ENCODE measurements at places on chromosomes 12 and 14. TPM values are rescaled to one million over a fixed set of nuclear protein-coding genes. Genes with fewer than 3 reads are reported as not detected.

- DNase-seq = no peak
Observed at GRCh38 chr14:71415404-71415690, 508.1 kb downstream of the PCNX1 start.

- no peak for DNase-seq
Observed at GRCh38 chr12:124780336-124780735, 83.3 kb downstream of the SCARB1 start.

DNA sequence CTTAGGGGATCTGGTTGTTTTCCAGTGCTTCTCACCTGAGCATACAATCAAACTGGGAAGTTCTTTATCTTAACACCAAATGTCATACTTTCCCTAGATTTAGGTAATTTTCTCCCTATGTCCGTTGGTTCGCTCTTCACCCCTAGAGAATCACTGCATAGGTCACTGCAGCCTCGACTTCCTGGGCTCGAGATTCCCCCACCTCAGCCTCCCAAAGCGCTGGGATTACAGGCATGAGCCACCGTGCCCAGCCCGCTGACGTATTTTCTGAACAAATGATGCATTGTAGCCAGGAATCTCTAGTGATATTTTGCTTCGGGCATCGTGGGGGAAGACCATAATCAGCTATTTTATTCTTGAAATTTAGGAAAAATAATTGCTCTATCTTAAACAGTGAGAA, 1.1 kb upstream of the RPL41 start:
- DNase-seq = no peak

DNA sequence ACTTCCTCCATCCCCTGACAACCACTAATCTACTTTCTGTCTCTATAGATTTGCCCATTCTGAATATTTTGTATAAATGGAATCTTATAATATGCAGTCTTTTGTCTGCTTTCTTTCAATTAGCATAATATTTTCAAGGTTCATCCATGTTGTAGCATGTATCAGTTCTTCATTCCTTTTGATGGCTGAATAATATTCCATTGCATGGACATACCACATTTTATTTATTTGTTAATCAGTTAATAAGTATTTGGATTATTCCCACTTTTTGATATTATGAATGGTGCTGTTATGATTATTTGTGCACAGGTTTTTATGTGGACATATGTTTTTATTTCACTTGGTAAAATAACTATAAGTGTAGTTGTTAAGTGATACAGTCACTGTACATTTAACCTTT, 155.1 kb upstream of the WSCD2 start:
- no peak for DNase-seq

GRCh38 chr14:74048281-74048680, 29.1 kb downstream of the BBOF1 start:
- DNase-seq = no peak

DNA sequence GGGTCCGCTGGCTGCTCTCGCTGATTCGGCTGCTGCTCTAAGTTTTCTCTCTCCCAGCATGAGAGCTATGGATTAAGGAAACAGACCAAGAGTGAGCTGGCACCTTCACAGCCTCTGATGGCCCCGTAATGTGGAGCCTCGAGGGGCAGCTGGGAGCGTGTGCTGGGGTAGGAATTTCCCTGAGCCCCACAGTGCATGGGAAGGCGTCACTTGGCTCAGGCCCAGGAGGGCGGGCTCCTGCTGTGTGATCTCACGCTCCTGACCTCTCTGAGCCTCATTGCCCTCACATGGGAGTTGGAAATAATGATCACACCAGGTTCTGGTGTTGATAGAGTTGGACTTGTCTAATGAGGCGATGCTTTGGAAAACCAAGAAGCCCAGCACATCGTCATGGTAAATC, 238.6 kb upstream of the CRY1 start:
- no peak for DNase-seq

DNA sequence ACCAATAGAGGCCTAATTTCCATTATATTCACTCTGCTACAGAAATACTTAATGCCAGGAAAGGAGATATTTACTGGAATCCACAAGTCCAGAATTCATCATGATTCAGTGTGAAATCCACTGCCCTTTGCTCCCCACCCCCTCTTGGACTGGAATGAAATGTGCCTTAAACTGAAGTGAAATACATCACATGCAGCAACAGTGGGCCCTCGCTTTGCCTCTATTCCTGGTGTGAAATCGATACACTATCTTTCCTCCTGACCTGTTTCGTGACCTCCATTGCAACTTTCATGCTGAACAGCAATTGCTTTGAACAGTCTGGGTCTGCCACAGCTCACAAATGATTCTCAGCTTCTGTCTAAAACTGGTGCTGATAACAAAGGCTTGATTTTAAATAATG, 100.6 kb downstream of the NPAS3 start:
- DNase-seq = no peak

DNA sequence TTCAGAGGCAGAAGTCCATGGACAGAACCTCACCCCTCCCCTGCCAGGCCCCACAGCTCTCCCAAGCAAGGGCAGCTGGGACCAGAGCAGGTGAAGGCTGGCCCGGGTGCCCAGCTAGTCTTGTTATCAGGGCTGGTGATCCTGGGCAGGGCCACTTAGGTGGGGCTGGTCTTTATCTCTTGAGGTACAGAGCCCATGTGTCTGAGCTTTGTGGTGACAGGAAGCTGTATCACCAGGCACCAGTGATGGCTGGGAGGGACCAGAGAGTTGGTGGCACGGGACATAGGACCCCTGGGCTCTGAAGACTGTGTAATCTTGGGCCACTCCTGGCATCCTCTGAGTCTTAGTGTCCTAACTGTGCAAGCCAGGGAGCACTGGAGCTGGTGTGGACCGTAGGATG, 12.8 kb upstream of the HPD start:
- no peak for DNase-seq

GRCh38 chr12:42969355-42969754, 379.8 kb upstream of the PRICKLE1 start:
- peak; percentile 51 for DNase-seq

CTSG gene
- 2.4 TPM for total RNA-seq

TAS2R19 gene
- total RNA-seq = 0.51 TPM

HOXC12 gene
- not detected for total RNA-seq

COQ6 gene
- 49.9 TPM for total RNA-seq

COL2A1 gene
- total RNA-seq = not detected

APOF gene
- not detected for total RNA-seq

SEC23A gene
- total RNA-seq = 79.7 TPM
